Activated CD4-positive, alpha-beta T cell treated with anti-CD3 and anti-CD28 coated beads for 4 hours (primary cell): ENCODE measurements at places on chromosomes 16 and 17.

DNA sequence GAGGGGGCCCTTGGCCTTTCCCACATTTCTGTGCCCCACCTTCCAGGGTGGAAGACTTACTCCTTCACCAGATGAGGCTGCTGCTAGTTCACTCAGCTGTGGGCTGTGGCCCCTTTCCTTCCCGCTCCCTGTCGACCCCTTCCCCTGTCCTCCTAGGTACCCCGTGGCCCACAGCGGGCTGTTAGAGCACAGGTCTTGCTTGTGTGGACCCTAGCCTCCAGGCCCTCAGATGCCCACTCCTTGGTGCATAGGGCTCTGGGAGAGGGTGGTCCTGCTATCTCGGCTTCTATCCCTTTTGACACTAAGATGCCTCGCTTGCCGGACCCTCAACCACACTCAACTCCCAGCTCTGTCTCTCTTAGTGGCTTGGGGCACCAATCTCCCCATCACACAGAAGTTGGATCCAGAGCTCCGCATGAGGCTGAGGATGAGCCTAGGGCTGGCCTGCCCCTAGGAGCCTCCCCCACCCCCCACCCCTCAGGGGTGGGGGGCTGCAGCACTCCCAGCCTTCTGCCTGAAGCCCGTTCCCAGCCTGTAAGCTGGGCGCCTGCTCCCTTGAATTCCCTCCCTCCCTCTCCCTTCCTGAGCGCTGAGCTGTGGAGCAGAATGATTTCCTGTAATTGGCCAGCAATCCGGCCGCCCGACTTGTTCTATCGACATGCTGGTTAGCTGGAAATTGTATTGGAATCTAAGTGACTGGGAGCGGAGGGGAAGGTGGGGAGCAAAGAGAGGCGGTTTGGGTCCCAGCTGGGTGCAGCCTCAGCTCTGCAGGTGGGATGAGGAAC lies 30.9 kb downstream of the DCAKD start:
- no peak for DNase-seq

DNA sequence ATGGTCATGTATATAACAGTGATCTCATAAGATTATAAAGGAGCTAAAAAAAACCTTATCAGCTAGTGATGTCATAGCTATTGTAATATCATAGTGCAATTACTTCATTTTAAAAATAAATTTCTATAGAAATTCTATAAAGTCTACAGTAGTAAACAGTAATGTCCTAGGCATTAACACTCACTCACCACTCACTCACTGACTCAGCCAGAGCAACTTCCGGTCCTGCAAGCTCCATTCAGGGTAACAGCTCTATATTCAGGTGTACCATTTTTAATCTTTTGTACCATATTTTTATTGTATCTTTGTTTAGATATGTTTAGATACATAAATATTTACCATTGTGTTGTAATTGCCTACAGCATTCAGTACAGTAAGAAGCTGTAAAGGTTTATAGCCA lies 524.4 kb upstream of the CDH5 start:
- DNase-seq: no peak

DNA sequence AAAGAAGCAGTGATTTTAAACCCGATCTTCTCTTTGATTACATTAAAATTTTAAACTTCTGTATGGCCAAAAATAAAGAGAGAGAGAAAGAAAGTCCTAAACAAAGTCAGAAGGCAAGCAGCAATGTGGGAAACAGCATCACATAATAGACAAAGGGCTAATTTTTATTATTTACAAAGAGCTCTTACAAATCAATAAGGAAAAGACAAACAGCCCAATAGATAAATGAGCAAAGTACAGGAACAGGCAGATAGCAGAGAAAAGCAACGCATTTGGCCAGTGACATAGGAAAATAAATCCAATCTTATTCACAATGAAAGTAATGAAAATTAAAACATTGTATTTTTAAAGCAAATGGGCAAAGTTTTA lies 93.1 kb downstream of the SALL1 start:
- DNase-seq: no peak

GRCh38 chr16:46783800-46784199 lies 35.7 kb upstream of the MYLK3 start:
- no peak for DNase-seq

- DNase-seq: peak; percentile 69
Measured at GRCh38 chr17:40323391-40324381, 14.7 kb downstream of the RARA start.

- DNase-seq: peak; percentile 5
Measured at GRCh38 chr16:23670137-23670776, 8.4 kb upstream of the PLK1 start.
